ENCODE measurements at places on chromosomes 13 and 19.

DNA sequence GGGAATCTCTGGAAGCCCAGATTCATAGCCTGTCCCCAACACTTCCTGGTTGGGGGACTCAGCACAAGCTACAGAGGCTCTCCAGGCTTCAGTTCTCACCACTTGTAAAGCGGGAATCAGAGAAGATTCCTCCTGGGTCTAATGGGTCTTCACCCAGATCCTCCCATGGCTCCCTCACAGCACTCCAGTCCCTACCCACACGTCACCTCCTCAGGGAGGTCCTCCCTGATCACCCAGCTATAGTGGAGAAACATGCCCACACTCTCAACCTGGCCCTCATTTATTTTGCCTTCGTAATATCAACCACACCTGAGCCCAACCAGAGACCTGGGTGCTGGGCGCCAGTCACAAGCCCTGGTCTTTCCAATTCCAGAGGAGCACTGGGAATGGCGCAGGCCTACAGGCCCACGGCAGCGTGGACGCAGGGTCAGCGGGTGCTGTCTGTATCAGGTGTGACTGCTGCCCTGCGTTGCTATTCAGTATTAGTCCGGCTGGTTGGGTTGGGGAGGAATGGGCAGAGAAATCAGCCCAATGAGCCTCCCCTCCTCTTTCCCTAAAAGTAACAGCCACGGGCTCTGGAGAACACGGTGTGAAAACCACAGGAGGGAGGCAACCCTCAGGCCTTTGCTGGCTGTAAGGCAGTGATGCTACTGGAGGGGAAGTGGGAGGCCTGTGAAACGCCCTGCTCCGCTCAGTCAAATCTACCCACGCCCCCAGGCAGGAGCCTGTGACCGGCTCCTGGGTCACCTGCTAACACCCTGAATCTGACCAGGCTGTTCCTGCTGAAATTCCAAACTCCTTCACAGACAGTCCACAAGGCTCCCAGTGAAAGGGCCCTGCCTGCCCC is 5.2 kb downstream of the AKT2 start:
- no peak for DNase-seq

DNA sequence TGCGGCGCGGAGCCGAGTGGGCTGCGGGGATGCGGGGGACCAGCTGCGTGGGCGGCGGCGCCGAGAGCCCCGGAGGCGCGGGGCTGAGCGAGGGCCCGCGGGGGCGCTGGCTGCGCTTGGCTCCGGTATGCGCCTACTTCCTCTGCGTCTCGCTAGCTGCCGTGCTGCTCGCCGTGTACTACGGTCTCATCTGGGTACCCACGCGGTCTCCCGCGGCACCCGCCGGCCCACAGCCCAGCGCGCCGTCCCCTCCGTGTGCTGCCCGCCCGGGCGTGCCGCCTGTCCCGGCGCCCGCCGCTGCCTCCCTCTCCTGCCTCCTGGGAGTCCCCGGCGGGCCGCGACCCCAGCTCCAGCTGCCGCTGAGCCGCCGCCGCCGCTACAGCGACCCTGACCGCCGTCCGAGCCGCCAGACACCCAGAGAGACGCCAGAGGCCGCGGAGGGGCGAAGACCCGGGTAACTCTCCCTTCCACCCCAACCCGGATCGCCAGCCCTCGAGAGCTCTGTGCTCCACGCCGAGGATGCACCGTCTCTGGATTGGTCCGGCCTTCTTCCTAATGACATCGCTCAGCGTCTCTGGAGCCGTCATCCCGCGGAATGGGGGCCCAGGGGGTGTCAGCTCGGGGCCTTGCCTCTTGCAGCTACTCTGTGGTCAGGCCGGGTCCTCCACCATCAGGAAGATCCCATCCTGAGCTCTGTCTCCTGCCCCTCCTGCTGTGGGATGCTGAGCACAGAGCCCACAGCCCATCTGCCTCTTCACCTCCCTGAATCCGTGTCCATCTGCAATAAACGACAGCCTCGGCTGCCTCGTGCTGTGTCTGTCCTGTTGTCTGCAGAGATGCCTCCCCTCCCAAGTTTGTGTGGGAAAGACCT is 441 bp downstream of the INAFM1 start:
- DNase-seq = no peak

GRCh38 chr19:33388231-33388724 is 14.8 kb downstream of the CEBPG start:
- no peak for DNase-seq

DNA sequence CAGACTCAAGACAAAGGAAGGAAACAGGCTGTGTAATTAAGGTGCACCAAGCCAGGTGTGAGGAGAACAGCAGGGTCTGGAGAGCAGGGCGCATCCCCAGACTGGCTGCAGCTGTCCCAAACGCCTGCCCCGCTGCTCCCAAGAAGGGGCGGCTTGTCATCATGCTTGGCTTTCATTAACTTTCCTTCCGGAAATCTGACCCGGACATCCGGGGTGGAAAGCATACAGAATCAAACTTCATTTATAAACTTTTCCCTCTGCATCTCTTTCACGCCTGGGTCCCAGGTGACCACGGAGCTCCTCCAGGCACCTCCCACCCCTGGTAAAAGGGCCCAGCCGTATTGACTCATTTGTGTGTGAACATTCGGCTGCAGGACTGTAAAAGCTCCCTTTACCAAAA is 31.7 kb downstream of the TSHZ3 start:
- no peak for DNase-seq

DNA sequence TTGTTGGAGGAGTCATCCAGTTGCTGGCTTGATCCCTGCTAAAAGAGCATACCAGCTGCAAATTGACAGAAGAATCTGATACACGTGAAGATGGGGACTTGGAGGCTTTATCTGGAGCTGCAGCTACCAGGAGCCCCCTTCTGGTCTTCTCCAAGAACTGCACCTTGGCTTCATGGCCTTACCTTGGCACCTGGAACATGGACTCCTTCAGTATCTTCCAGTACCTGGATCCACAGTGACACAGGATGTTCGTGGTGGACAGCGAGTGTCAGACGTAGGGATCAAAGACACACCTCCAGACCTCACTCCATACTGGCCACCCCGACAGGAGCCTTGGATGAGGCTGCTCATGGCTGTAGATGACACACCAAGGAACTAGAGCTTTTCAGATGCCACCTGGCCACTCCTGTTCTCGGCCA is 9.9 kb upstream of the ACSBG2 start:
- DNase-seq = peak; percentile 32

DNA sequence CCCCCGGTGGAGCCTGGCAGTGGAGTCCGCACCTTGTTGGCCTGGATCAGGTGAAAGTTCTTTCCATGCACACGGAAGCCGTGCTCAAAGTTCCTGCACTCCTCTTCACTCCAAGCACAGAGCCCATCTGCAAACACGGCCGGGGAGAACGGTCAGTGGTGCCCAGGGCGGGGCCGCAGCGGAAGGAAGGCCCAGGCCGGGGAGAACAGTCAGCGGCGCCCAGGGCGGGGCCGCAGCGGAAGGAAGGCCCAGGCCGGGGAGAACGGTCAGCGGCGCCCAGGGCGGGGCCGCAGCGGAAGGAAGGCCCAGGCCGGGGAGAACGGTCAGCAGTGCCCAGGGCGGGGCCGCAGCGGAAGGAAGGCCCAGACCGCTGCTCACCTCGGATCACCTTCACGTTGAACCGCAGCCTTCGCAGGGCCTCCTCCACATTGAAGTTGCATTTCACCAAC is 20.6 kb upstream of the PLPP2 start:
- no peak for DNase-seq

- no peak for DNase-seq
Observed at GRCh38 chr13:36251526-36251925, 37.2 kb upstream of the SOHLH2 start.
